ENCODE measurements at places on chromosomes 16 and 17.

DNA sequence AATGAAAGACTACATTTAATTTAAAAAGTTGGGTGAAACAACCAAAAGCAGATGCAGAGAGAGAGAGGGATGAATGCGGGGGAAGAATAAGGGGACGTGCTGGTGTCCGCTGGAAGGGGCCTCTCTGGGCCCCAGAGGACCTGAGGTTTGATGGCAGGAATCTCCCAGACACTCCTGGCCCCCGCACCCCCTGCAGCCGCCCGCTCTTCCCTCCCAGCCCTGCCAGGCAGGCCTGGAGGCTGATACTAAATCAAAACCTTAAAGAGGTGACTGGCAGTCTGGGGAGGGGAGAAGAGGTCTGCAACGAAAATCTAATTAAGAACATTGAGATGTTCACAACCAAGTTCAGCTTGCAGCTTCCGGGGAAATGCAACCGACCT lies 2.4 kb downstream of the FOXL1 start:
- DNase-seq, result no peak

- DNase-seq, result no peak
These were observed 6.7 kb downstream of the KCNJ12 start for GRCh38 chr17:21382560-21383495.

GRCh38 chr17:37124821-37125173 lies 176.0 kb downstream of the AATF start:
- peak; percentile 21 for DNase-seq

DNA sequence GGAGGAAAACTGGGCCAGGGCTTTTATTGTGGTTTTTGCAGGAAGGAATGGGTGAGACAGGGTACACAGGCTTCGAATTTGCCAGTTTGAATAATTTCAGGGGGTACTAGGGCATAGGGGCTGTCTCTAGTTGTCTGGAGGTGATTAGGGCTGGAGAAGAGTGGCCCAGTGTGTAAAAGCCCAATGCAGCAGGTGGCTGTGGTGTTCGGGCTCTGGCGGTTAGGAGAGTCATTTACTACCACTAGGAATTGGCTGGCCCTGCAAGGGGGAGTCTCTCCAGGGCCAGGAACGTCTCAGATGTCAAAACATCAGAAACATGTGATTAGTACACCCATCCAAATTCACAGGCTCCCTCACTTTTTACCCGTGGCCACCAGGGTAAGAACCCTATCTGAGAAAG lies 50.3 kb downstream of the GINS3 start:
- DNase-seq, result no peak
